ENCODE measurements at places on chromosomes 5 and 9.

- DNase-seq = no peak
Observed at GRCh38 chr5:143614831-143615230, 197.1 kb upstream of the HMHB1 start.

DNA sequence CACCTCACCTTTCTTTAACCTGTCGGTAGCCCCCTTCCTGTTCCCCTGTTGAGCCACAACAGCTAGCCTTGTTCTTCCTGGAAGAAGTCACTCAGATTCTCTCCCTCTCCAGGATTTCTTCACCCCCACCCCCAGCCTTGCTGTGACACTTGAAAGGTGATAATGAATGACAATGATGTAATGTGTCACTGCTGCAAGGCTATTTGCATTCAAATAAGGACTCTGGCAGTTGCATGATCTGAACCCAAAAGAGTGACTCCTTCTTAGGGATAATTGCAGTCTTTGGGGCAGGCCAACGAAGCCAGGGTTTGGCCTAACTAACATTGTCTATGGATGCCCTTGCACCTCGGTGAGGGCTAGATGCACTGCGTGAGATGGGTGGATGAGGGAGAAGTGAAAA lies 154.4 kb upstream of the CLINT1 start:
- DNase-seq = no peak

GRCh38 chr9:129320575-129321285 lies 142.7 kb upstream of the IER5L start:
- peak; percentile 77 for DNase-seq

DNA sequence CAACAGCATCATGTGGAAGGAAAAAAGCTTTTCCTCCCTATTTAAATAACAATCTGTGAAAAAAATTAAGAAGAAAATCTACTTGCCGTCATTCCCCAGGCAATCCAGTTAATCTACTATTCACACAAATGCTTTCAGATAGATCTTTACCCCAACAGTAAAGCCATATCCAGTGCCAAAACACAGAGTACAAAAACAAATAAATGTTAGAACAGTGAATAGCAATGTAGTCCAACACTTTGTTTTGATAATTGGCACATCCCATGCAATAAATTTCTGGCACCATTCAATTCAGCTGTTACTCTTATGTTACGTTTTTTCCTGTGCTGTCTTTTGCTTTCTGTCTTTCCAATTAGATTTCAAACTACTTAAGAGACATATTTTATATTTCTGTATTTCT lies 2245.5 kb upstream of the WWC1 start:
- no peak for DNase-seq

- peak; percentile 30 for DNase-seq
Observed at GRCh38 chr5:173385832-173386360, 57.7 kb upstream of the STC2 start.

- no peak for DNase-seq
Observed at GRCh38 chr9:726005-726404, 115.5 kb upstream of the DMRT1 start.

DNA sequence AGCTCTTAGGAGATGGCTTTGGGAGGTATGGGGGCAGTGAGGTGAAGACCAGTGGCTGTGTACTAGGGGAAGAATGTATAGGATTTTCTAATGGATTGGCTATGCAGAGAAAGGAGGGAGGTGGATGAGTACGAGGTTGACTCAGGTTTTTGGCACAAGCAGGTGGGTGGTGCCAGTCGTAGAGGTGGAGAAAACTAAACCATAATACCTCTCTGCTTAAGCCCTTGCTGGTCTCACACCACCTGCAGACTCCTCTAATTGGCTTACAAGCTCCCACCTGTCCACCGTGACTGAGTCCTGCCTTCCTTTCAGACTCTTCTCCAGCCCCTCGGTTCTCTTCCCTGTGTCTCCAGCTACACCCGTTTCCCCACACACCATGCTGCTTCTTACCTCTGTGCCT lies 521.7 kb upstream of the CLINT1 start:
- DNase-seq = no peak

DNA sequence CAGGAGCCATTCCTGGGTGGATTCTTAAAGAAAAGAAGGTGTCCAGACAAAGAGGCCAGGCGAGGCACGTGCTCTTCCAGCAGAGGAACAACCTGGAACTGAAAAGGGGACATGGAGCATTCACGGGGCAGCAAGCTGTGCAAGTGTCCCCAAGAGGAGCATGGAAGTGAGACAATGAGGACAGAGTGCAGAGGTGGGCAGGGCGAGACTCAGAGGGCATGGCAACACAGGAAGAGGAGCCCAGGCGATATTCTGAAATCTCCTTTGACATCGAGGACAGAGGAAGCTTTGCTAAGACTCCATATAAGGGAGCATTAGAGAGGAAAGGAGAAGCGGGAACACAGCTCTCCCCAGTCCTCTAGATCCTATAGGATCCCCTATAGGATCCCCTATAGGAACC lies 29.4 kb upstream of the SPATA31E1 start:
- no peak for DNase-seq

- DNase-seq = peak; percentile 97
Observed at GRCh38 chr5:54889826-54890225, 95.6 kb downstream of the ESM1 start.

- DNase-seq = no peak
Observed at GRCh38 chr9:116250891-116251290, 97.3 kb downstream of the PAPPA start.

DNA sequence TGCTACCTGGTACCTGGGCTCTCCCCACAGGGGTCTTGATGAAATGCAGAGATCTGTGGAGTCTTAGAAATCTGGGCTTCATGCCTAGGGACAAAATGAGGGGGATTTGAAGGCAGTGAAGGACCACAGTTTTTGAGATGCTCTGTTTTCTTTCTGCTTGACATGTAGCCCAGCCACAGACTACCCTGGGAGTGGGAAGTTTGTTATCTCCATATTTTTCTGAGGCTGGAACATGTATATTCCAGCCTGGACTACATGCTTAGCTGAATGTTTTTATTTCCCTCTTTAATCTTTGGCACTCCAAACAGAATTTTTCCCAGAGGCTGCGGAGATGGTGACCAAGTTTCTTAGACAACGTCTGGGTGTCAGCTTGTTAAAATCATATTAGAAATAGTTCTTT lies 252.9 kb downstream of the PAPPA start:
- no peak for DNase-seq

- DNase-seq = no peak
Observed at GRCh38 chr5:87776785-87777184, 364.1 kb upstream of the CCNH start.

DNA sequence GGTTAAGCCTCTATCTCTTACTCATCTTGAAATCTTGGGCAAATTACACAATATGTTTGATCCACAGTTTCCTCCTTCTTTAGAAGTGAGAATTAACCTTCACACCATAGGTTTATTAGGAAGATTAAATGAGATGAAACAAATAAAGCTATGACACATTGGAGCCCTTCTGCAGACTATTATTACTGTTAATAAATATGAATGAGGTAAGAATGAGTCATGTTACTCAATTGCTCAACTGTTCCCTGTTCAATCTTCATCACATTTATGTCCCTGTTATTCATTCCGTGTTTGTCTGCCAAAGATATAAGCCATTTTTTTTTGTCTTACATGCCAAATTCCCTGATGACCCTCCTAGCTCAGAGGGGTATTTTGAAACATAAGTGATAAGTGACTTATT lies 52.1 kb upstream of the PAPPA start:
- peak; percentile 38 for DNase-seq

GRCh38 chr5:126658561-126658960 lies 57.8 kb downstream of the PHAX start:
- DNase-seq = no peak

DNA sequence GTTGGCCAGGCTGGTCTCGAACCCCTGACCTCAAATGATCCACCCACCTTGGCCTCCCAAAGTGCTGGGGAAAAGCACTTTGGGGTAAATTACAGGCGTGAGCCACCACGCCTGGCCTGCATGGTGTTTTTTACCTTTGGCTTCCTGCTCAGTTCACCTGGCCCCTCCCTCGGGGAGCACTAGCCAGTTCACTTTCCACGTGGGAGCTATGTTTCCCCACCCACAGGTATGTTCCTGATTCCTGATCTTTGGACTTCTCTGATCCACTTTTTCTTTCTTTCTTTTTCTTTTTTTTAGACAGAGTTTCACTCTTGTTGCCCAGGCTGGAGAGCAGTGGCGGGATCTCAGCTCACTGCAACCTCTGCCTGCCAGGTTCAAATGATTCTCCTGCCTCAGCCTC lies 15.8 kb downstream of the DAB2IP start:
- no peak for DNase-seq

DNA sequence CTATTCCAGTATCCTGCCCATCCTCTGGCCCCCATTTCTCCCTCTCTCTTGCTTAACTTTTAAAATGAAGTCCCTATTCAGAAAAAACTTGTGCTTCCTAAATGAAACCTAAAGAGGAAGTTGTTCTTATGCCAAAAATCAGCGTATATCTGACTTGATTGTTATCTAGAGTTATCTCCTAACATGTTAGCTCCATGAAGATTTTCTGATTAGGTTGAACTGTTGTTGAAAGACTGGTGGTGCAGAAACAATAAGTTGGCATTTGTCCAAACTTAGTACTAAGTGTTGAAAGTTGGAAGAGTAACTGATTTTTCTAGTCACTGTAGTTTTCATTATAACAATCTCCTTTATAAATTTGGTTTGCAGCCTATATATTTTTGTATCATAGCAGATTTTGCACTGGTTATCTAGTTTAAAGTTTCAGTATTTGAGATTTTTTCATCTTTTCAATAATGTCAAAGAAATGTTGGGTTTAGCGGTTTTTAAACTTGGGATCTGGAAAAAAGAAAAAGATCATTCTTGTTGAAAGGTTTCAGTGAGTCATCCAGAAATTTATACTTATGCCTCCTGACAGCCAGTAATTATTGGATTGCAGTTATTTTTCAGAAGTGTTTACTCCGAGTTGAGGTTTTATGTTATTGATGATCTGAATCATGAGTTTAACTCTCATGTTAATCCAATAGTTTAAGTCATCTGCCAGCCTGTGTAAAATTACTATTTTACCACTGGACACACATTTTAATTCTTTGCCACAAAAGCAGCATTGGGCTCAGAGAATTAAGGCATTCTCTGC lies 60.6 kb downstream of the PAM start:
- DNase-seq = no peak

GRCh38 chr5:41793141-41793770 lies 77.0 kb downstream of the OXCT1 start:
- no peak for DNase-seq

DNA sequence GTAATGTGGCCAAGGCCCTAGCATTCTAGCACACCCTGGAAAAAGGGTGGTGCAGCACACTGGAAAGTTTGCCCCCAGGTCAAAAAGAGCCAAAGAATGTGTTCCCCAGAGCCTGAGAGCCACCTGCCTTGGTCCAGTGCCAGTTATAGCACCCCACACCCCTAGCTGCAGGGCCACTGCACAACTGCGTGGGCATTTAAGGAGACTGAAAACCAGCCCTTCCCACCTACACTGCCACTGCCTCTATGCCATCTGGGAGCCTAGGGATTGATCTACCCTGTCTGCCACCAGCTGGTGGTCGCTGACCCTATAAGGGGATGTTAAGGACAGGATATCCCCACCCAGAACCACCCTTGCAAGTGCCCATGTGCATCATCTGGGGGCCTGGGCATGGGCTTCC lies 38.2 kb upstream of the PTPRD start:
- no peak for DNase-seq

GRCh38 chr9:85067792-85068191 lies 398.3 kb downstream of the NTRK2 start:
- no peak for DNase-seq

- DNase-seq = peak; percentile 94
Observed at GRCh38 chr5:132674671-132675506, 1.1 kb downstream of the IL4 start.

- no peak for DNase-seq
Observed at GRCh38 chr5:169933127-169933526, 47.2 kb downstream of the INSYN2B start.
